ENCODE measurements at places on chromosomes 4 and X.

DNA sequence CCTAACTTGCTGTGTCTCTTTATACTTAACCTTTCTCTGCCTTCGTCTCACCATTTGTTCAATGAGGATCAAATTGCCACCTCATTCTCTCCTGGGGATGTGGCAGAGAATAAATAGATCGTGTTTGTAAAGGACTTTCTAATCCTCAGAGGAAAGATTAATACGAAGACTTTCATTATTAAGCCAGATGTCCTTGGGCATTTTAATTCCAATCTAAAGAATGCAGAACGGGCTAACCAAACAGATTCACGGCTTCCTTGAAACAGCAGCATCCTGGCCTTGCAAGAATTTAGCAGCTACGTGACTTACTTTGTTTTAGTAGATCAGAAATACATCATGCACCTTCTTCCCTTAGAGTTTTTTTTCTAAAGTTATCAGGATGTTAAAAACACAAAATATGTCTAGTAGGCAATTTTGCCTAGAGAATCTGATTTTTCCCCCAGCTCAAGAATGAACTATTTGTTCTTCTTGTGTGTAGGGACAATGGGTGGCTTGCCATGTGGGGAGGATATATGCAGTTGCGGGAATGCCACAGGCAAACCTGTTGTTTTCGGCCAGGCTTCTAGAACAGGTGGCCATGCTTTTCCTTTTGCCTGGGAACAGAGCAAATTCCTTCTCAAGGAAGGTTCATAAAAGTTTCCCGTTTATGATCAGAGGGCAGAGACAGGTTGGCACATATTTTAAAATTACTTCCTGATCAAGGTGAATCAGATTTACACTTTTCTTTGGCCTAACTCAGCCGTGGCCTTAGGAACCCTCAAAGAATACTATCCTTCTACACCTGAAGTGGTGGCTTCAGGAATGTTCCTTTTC is 3.0 kb downstream of the MID1 start:
- no peak for DNase-seq

DNA sequence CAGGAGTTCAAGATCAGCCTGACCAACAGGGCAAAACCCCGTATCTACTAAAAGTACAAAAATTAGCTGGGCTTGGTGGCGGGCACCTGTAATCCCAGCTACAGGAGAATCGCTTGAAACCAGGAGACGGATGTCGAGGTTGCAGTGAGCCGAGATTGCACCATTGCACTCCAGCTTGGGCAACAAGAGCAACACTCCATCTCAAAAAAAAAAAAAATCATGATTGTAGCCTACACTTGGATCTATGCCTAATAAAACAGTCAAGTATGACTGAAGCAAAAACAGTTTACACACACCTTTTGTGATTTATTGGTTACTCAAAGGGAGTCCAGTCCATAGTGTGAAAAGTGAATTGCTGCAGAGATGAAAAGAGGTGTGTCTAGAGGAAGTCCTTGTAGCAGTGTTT is 34.7 kb upstream of the TASL start:
- no peak for DNase-seq

- DNase-seq: no peak
These were observed 64.3 kb upstream of the CCDC160 start for GRCh38 chrX:134172588-134173259.

- no peak for DNase-seq
These were observed 10.5 kb downstream of the PTTG2 start for GRCh38 chr4:37970702-37971101.

- DNase-seq: peak; percentile 70
These were observed 61.3 kb downstream of the ANTXR2 start for GRCh38 chr4:80011636-80012236.

GRCh38 chrX:68190799-68191198 is 242.5 kb downstream of the OPHN1 start:
- DNase-seq: no peak

DNA sequence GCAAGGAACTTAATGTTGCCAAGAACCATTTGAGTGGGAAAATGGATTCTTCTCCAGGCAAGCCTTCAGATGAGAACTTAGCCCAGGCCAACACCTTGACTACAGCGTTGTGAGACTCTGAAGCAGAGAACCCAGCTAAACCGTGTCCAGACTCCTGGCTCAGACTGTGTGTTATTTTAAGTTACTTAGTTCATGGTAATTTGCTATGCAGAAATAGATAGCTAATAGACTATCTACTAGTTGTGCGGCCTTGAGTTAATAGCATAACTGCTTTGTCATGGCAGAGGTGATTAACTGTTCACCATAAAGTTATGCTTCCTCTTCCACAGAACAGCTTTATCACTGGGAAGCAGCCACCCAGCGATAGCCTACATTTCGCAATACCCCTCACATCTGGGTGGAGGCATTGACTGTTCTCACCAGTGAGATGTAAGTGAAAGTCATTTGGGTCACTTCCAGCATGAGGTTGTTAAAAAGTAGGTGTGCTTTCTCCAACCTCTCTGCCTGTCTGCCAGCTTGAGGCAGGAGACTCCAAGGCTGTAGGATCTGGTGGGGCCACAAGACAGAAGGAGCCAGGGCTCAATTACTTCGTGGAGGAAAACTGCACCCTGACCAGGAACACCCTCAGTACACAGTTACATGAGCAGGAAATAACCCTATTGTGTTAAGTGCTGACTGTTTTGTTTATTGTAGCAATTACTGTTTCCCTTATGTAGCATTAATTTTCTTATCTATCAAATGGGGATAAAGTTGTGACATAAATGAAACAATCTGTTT is 94.2 kb downstream of the GPAT3 start:
- DNase-seq: peak; percentile 28

DNA sequence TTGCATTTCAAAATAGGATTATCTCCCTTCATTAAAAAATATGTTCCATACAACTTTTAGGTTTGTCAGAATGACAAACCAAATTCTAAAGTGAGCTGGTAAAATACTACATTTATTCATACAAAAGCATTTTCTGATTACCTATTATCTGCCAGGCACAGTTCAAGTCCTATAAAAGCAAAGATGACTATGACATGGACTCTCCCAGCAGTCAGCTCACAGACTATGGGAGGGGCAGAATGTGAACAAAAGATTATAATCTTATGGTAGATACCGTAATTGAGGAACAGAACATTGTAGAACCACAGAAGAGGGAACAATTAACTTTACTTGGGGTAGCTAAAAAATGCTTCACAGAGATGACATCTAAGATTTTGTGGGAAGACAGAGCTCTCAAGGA is 12.4 kb downstream of the PAQR3 start:
- DNase-seq: no peak

GRCh38 chrX:132795181-132795580 is 163.2 kb downstream of the HS6ST2 start:
- DNase-seq: no peak

DNA sequence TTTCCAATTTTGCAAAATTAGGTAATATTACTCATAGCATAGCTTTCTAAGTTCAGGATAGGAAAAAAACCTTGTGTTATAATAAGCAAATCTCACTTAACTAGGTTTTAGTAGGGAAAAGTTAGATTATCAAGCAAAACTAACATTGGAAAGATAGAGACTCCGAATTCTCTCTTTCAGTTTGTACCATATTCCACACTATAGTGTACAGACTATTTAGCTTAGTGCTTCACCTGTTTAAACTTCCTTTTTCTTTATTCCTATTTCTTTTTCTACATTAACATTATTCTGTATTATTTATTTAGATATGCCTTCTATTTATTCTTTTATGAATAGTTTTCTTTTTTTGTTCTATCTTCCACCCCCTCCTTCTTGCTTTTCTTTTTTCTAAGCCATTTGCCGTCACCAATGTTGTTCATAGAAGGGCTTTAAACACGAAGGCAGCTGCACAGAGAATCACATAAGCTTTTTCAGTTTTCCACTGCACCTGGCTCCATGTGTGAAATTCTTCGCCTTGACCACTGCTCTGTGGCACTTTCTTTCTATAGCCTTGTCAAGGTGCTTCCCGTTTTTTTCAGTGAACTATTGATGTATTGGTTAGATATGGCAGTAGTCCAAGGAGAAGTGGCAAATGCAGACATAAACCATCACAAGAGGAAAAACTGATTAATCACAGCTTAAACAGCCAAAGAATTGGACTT is 8.5 kb downstream of the PCDH10 start:
- no peak for DNase-seq

DNA sequence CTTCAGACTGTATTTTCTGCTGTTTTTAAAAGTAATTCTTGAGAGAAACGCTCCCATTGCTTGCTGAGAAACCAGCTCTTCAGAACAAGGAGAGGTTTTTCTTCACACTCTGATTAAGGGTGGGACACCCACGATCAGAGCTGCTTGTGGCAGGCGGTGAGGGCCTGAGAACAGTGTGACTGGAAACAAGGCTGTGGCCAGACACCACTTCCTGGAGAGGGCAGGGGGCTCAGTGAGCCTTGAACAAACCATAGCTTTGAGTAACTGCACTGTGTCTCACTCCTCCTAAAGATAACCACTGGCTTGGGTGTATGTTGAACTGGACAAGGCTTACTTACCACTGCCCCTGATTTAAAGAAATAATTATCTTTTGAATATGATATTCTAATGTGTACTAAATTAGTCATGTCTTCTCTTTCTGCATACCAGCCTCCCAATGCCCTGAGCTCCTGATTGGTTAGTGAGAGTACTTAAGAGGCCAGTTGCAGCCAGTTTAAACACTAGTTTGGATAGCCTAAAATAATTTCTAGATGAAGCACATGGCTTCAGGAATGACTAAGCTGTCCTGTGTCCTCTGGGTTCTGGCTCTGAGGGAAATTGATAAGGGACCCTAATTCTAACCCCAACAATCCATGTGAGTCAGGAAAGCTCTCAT is 3.7 kb upstream of the GPR82 start:
- no peak for DNase-seq

GRCh38 chrX:14079891-14080430 is 50.3 kb upstream of the GEMIN8 start:
- DNase-seq: no peak

DNA sequence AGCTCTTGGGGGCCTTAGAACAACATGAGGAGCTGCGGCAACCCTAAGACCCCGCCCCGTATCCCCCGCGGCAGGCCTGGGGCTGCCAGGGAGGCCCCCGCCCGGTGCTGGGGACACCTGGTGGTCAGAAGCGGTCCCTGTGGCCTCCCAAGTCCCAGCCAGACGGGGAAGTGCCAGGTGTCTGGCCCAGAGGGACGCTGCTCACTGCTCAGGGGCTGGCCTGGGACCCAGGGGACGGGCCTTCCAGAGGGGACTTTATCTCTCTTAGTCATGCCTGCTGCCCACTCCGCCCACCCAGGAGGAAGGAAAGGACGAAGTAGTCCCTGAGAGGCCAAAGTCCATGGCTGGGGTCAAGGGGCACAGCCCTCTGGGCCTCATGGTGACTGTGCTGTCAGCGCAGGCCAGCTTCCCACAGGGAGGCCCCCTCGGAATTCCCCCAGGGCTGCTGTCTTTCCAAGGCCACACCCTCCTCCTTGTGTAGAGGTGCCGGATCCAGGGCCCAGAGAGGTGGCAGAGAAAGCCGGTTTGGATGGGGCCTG is 31.0 kb upstream of the HTRA3 start:
- no peak for DNase-seq

GRCh38 chr4:8600686-8601085 is 8.1 kb downstream of the CPZ start:
- no peak for DNase-seq

DNA sequence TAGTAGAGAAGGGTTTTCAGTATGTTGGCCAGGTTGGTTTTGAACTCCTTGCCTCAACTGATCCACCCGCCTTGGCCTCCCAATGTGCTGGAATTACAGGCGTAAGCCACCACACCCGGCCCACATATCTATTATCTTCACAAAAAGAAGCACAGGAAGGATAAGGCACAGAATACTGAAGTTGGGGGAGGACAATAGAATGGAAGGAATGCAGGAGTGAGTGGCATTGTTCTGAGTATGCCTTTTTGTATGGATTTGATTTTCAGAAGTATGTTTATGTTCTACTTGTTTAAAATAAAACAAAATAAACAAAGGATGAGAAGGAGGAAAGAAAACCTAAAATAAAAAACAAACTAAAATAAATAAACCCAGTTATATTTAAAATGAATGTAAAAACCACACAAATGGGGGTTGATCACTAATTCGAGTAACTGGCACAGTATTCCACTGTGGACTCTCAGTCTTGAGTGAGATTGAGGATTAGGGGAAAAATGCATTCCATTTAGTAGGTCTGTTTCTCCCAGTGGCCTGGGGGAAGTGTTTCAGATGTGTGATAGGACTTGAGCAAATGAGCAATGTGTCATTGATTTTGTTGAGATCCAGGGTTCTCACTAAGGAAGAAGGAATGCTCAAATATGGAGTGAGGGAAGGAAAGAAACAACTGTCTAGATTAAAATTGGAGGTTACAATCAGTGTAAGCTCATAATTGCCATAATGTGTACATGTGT is 109.0 kb upstream of the C1QTNF7 start:
- no peak for DNase-seq

DNA sequence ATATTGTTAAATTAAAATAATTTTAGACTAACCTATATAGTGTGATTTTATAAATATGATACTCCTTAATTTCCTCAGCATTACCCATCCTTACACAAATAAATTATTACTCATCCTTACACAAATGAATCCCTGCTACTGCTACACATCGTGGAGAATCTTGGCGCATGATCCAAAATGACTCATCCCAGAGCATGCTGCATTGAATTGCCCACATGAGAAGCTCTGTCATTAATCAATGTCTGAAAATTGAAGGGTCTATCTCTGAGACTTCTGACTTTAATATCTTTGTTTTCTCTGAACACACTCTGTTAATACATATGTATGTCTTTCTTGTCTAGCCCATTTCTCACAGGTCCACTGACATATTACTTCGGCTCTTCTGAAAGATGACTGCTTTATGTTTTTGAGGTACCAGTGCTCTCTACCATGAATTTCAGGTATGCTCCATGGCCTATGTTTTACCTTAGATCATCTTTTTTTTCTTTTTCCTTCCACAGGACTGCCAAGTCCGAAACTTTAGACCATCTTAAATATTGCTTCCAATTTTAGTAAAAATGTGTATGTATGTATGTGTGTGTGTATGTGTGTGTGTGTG is 15.7 kb upstream of the DUSP21 start:
- DNase-seq: peak; percentile 52

GRCh38 chr4:109040441-109040840 is 262.0 kb downstream of the COL25A1 start:
- DNase-seq: no peak

DNA sequence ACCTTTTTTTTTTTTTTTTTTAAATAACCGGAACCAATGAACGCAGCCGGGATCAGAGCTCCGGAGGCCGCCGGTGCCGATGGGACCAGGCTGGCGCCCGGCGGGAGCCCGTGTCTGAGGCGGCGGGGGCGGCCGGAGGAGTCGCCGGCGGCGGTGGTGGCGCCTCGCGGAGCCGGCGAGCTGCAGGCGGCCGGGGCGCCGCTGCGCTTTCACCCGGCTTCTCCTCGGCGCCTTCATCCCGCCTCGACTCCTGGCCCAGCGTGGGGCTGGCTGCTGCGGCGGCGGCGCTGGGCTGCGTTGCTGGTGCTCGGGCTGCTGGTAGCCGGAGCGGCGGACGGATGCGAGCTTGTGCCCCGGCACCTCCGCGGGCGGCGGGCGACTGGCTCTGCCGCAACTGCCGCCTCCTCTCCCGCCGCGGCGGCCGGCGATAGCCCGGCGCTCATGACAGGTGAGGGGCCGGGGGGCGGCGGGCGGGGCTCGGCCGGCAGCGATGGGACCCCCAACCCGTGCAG is 337 bp downstream of the STIM2 start:
- no peak for DNase-seq

GRCh38 chrX:79182071-79182470 is 37.6 kb downstream of the GPR174 start:
- no peak for DNase-seq

GRCh38 chr4:34636623-34637022 is 1607.7 kb downstream of the ARAP2 start:
- DNase-seq: no peak

GRCh38 chr4:185833055-185833598 is 21.1 kb upstream of the SORBS2 start:
- no peak for DNase-seq
